Myocyte (in vitro differentiated cells): ENCODE measurements at places on chromosomes 7 and 10.

- DNase-seq: no peak
These were observed 3.8 kb downstream of the REPIN1 start for GRCh38 chr7:150372271-150373048.

DNA sequence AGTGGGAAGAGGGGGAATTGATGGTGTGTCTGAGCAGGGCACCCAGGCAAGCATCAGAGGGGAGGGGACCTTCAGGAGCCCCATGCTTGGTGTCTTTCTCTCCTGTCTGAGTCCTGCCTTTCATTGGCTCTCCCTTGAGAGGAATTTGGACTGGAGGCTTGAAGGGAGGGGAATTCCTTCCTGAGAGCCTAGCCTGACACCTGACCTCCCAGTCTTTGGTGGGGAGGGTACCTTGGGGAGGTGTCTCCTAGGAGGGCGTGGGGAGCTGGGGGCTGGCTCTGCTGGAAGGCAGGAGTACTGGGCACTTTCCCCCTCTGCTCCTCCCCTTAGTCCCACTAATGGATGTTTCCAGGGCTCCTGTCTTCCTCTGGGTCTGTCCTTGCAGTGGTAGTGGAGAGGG is 1.3 kb upstream of the SFRP5 start:
- DNase-seq: no peak

DNA sequence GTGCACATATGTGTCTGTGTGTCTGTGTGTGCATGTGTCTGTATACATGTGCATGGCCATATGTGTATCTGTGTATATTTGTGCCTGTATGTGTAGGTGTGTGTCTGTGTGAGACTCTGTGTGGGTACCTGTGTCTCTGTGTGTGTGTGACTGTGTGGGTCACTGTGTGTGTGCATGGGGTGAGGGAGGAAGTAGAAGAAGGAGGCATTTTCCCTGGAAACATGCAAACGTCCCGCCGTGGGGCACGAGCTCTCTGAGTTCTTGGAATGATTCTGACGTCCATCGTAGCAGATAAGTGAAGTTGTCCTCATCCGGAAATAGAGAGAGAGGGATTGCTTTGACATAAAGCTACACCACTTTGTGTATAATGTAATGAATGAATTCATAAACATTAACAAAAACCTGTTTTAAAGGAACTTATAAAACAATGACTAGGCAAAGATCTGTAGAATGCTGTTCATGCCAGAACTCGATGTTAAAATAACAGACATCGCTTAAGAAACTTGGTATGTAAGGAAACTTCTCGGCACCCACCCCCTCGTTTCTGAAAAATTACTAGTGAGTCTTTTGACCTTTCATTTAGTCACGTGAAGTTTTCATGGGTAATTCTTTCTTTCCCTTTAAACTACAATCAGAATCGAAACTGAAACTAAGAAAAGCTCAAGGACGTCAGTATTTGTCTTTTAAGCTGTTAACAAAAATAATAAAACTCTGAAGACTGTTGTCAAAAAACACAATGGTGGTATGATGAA is 43.6 kb upstream of the KLF6 start:
- DNase-seq: peak; percentile 68

GRCh38 chr10:6409971-6410643 is 170.0 kb downstream of the PRKCQ start:
- peak; percentile 94 for DNase-seq

DNA sequence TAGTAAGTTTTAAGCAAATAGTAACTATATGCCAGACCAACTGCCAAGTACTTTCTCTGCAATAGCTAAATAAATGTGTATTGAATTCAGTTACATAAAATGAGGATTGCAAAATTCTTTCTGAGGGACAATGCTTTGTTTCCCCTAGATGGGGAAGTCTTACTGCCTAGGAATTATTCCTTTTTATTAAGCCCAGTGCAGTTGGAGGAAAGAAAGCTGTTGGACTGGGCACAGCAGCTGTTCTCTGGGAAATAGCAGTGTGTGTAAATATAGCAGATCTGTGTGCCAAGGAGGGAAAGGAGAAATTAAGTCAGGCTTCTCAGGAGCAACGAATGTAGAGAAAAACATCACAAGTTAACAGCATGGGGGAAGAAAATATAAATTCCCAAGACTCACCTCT is 77.1 kb downstream of the SEC23IP start:
- peak; percentile 42 for DNase-seq

- no peak for DNase-seq
These were observed 310.4 kb downstream of the HGF start for GRCh38 chr7:81459485-81459884.

DNA sequence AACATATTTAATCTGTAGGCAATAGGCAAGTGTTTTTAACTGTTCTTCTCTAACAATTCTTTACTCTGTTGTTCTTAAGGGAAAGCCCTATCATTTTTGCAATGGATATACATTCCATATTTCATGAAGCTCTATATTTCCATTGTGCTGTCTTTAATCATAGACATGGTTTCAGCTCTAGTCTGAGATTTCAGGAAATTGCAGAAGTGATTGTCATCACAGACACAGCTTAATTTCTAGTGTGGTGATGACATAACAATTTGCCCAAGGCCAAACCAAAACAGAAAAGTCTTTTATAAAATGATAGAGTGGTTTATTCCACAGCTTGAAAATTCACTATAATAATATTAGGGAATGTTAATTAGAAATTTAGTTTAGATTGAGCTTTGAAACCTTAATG is 494.1 kb upstream of the SEMA3A start:
- no peak for DNase-seq

- DNase-seq: no peak
These were observed 339.9 kb downstream of the BMPER start for GRCh38 chr7:34245246-34245645.

GRCh38 chr7:97623333-97623732 is 108.6 kb upstream of the TAC1 start:
- no peak for DNase-seq

DNA sequence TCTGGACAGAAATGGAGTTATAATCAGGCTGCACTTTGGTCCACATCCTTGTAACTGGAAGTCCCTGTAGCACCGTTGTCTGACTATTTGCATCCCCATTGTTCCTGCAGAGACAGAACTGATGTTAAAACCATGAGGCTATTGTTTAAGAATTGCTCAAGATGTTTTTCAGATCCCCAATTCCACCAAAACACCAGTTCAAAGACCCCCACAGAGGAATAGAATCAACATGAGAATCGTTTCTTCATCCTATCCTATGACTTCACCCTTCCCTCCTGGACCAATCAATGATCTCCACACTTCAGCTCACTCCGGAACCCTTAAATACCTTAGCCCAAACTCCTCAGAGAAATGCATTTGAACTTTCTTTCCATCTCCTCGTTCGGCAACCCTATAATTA is 57.1 kb upstream of the GRID1 start:
- DNase-seq: no peak

DNA sequence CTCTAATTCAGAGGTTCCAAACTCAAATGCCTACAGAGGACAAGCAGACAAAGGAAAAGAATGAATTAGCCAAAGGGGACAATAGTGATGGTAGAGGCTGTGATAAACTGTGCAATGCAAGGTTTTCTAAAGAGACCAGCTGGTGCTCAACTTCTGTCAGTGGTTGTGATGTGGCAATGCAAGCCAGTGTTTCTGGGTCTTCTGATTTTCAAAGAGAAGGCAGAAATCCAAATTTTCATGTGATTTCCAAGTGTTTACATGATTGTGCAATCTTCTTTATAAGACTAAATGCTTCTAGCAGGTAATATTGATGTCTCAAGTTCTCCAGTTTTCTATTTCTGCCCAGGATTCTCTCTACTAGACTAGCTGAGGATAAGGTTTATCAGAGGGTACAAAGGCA is 135.9 kb downstream of the PCDH15 start:
- DNase-seq: no peak

- no peak for DNase-seq
These were observed 60.3 kb upstream of the SP4 start for GRCh38 chr7:21367537-21367936.

DNA sequence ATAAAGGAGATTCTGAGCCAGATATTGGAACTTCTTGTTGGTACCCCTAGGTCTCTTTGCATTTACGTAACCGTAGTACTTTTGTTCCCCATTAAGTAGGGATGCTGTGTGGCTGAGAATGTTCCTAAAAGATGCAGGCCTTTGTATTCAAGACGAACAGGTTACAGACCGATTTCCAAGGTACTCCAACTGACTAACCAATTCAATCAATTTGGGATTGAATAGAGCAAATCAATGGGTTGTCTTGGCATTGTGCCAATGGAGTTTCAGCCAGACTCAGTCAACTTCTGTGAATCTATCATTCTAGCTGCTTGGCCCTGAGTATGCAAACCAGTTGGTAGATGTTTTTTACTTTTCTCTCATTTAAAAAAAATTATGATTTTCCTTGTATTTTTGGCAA is 347.3 kb upstream of the NPVF start:
- DNase-seq: no peak
